ENCODE measurements at places on chromosomes 12 and 14.

DNA sequence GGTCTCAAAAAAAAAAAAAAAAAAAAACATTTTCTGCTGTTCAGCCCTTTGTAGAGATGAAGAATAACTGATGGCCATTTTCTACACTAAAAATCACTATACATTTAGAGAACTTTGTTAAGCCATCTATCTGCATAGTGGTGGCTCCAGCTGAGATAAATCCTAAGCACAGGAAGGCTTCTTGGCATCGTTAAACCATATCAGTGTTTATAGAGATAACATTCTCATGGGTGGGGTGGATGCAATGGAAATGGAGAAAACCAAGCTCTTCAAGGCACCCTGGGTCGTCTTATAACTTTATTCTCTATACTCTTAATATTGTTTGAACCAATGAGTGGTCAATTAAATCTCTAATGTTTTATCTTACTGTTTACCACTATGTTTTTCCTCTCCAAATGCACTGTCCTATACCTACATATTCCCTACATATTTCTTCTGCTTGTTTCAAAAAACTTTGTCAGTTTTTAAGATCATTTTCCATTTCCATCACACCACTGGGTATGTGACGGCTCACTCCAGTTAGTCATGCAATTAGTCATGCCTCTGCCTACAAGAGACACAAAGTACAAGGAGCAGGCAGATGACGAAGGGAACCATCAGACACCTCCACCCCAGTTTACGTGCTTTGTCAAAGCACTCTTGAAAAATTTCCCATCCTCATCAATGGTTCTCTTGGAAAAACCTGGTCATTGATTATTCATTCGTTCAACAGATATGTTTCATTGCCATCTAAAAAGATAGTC is 119.3 kb upstream of the OVCH1 start:
- no peak for DNase-seq

DNA sequence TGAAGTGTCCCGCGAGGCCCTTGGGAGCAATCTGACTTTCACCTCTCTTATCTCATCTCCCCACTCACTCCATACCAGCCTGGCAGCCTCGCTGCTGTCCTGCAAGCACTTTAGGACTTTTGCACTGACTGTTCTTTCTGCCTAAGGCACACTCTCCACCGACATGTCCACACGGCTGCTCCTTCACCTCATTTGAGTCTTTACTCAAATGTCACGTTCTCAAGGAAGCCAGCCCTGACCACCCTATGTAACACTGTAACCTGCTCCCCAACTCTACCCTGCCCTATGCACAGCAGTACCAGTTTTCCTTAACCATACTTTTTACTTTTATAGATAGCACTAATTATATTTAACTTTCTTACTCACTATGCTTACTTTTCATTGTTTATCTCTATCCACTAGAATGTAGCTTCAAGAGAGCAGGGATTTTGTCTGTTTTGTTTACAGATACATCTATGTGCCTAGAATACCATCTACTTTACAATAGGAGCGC is 32.0 kb downstream of the PRKD1 start:
- no peak for DNase-seq

DNA sequence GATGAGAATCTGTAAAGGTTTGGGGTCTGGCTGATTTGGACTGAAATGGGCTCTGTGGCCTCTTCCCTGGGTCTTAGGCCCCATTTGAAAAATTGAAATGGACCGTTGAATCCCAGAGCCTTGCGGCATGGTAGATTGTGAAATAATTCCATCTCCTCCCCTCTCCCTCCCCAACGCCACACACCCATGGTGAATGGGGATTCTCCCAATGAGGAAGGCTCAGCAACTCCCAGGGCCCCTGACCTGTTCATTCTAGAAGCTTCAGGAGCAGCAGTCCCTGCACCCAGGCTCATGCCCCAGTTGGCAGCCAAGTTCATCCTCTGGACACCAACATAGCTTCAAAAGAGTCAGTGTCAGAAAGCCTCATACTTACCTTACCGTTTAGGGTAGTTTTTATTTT is 217.4 kb downstream of the ZFP36L1 start:
- no peak for DNase-seq

- DNase-seq = no peak
Measured at GRCh38 chr12:48854488-48854887, 2.5 kb upstream of the DDX23 start.

DNA sequence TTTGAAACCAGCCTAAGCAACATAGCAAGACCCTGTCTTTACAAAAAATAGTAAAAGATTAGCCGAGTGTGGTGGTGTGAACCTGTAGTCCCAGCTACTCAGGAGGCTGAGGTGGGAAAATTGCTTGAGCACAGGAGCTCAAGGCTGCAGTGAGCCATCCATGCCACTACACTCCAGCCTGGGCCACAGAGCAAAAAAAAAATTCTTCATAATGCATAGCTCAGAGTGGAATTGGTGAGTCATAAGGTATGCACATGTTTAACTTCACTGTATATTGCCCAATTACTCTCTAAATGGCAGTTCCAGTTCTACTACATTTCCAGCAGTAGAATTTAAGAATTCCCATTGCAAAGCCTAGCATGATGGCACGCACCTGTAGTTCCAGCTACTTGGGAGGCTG is 26.8 kb upstream of the CLIP1 start:
- no peak for DNase-seq

GRCh38 chr14:63375769-63376168 is 57.0 kb upstream of the GPHB5 start:
- no peak for DNase-seq

GRCh38 chr14:99571303-99571986 is 32.6 kb downstream of the CCDC85C start:
- DNase-seq = no peak
